ENCODE measurements at places on chromosomes 16 and 17. TPM values are rescaled to one million over a fixed set of nuclear protein-coding genes. Genes with fewer than 3 reads are reported as not detected.

DNA sequence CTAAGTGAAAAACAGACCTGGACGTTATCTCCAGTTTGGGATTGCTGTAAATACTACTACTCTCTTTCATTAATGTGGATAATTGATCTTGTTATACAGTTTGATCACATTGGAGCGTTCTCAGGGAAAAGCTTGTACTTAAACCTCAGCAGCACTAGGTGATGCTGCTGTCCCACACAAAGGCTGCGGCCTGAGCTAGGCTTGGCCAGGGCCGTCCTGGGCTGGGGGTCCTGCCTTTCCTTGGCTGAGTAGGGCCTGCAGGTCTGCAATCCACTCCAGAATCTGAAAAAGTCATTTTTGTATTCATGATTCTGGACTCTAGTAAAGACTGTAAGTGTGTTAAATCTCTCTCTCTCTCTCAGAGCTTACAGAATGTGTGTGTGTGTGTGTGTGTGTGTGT lies 23.7 kb upstream of the PMFBP1 start:
- DNase-seq = no peak

Gene SMIM22
- total RNA-seq = not detected

Gene TP53TG3C
- not detected for total RNA-seq

GRCh38 chr17:20153231-20153630 lies 144.1 kb downstream of the SPECC1 start:
- no peak for DNase-seq

DNA sequence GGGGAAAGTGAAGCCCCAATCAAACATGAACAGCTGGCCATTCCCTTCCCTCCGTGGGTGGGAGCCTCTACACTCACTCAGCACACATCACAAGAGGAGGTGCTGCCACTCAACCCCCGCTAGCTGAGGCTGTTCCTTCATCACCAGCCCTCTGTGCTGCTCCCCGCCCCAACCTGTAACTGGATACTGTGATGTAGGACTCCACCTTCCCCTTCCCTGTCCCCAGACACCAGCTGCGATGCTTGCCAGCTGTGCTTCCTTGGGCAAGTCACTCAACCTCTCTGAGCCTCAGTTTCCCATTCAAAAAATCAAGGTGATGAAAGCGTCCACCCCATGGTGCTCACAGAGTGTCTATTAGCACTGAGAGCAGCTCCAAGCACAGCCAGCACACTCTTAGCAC lies 273.2 kb downstream of the MRTFB start:
- no peak for DNase-seq

DNA sequence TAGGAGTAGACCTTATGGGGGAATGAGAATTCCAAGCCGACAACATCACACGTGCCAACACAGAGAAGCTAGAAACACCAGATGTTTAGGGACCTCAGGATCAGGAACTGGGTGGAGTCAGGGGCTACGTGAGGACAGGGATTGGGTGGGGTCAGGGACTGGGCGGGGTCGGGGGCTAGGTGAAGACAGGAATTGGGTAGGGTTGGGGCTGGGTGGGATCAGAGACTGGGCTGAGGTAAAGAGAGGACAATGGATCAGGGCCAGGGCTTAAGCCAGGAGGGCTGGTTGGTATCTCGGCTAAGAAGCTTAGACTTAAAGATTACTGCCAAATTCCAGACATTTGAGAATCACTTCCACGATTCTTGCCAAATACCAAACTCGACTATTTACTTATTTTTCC lies 11.6 kb downstream of the TEKT5 start:
- DNase-seq = no peak

Gene ACAP1
- not detected for total RNA-seq

DNA sequence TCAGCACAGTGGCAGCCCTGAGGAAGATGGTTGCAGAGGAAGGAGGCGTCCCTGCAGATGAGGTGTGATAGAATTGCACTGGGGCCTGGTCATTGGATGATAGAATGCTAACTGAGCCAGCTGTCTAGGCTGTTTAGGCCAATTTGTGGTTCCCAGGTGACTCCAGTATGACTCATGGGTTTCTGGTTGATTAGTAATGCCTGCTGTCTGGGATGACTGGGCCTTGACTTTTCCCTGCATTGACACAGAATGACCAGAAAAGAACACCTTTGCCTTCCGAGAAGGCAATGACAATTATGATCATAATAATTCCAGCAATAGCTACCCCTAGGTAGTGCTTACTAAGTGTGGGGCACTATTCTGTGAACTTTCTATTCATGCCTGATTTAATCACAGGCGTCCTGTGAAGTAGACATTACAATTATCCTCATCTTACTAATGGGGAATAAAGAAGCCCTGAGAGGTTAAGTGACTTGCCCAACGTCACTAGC lies 31.5 kb downstream of the USP43 start:
- no peak for DNase-seq

DNA sequence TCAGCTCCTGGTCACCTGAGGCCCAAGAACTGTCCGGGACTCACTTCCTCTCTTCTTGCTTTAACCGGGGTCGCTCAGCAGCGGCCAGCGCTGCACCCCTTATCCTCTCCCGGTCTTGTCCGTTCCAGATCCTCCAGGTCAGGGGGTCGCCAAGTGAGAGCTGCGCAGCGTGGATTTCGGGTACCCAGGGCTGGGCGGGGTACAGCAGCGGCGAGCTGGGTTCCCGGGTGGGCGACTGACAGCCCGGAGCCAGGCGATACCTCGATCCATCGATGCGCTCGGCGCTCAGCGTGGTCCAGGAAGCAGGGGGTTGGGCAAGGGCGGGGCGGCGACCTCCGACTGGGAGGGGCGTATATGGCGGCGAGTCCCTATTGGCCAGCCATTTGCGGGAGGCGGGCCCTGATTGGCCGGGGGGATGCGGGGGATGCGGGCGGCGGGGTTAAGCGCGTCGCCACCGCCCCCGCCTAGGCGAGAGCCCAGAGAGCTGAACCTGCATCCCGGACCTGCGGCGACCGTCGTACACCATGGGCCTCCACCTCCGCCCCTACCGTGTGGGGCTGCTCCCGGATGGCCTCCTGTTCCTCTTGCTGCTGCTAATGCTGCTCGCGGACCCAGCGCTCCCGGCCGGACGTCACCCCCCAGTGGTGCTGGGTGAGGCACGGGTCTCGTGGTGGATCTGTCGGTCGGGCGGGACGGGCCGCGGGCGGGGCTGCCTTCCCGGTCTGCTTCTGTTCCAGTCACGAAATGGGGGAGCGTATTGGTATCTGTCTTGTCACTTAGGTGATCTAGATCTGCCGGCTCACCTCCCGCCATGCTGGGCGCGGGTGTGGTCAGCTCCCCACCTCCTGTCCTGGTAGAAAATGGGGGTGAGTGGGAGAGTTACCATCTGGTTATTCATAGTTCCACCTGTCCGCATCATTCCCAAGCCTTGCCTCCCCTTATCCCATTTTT lies at the start of gene PLA2G15:
Gene PLA2G15 (plus strand): TSS at position 471 of the 951 bp plus-strand sequence. CDS start 54 bp downstream, at position 525.
- DNase-seq = peak; percentile 93

DNA sequence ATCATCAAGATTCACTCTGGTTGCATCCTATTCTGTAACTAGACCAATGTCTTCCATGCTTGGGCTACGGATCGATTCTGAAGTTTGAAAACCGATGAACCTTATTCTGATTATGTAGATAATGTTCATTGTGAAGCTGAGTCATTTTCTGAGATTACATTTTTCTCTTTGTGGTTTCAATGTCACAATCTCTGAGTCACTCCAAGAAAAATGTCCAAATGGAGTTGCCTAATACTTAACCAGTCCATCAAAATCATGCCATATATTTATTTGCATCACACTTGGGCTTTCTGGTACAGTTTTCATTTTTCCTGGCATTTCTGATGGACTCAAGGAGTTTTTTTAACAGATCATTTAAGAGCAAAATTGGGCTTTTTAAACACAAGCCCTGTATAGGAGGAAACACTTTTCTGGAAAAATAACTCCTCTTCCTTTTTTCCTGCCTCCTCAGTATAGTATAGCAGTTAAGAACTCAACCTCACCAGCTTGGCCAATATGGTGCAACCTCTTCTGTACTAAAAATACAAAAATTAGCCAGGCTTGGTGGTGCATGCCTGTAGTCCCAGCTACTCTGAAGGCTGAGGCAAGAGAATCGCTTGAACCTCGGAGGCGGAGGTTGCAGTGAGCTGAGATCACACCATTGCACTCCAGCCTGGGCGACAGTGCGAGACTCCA lies 17.5 kb downstream of the CACNG3 start:
- DNase-seq = no peak
